ENCODE measurements at places on chromosomes 16 and 17. TPM values are rescaled to one million over a fixed set of nuclear protein-coding genes. Genes with fewer than 3 reads are reported as not detected.

- no peak for DNase-seq
Measured at GRCh38 chr16:88022076-88023042, 71.1 kb downstream of the BANP start.

Gene FAM83G
- total RNA-seq: 17.8 TPM

DNA sequence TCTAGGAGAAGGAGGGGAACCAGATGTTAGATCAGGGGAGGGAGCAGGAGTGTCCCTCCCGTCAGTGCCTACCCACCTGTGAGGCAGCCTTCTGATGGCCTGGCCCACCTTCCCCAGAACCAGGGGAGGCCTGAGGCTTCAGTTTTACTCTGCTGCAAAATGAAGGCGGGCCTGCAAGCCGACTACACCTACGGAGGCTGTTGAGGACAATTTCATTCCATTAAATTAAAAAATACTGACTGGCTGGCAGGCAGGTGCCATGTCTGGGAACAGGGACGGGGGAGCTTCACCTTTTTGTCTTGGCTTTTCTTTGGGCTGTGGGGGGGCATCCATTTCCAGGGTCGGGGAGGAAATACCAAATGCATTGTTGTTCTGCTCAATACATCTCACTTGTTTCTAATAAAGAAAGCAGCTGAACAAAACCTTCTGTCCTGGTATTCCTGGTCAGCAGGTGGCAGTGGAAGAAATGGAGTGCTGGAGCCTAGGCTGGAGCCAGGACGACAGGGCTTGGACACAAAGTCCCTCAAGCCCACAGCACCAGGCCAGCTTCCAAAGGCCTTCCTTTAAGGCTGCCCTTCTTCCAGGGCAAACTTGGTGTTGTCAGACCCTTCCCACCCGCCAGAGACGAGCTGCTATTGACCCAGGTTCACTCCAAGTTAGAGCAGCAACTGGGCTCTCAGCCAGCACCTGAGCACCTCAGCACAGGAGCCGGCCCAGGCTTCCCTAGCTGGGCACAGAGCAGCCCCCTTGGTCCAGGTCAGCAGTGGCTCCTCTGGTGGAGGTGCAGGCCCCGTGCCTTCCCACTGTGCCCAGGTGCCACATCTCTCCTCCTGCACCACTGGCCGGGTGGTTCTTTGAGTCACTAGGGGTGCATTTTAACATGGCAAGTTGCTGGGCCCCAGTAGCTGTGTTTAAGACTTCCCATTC is 23.5 kb downstream of the PLCD3 start:
- DNase-seq: no peak

Gene IRX6
- total RNA-seq: 12.8 TPM

- DNase-seq: no peak
Measured at GRCh38 chr16:63201851-63202250, 1165.6 kb upstream of the CDH8 start.

DNA sequence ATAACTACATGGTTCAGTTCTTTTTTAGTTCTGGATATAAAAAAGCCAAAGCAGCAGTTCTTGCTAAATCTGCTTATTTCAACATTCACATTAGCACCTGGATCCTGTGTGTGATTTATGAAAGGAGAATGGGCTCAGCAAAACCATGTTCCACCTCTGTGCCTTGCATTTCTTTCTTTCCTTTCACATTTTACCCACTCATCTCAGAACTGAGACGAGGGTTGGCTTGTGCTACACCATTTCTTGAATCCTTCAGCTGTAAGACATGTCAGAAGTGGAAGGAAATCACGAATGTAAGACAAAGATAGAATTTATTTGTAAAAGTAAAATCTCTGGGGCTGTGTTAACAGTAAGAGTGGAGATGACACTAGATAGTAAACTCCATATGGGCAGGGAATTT is 1.2 kb upstream of the UTP6 start:
- no peak for DNase-seq

Gene CDRT15L2
- not detected for total RNA-seq

DNA sequence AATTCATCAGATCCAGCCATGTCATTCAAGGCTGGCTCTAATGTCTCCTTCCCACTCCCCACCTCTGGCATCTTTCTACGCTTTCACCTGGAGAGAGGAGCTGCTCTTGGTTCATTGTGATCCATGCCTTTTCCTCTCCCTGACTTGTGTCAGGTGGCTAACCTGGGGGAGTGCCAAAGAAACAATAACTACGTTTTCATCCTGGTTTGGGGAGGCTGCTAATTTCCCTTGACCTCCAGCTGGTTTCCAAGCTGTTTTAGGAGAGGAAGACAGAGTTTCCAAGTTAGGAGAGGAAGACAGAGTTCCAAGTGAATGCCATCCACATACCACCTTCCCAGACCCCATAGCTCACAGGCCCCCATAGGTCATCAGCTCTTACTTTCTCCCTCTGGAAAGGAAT is 40.0 kb upstream of the HLF start:
- DNase-seq: no peak

GRCh38 chr16:59878999-59879398 is 1144.9 kb upstream of the GOT2 start:
- no peak for DNase-seq

GRCh38 chr17:5210091-5210490 is 18.4 kb upstream of the ZNF594 start:
- DNase-seq: no peak

DNA sequence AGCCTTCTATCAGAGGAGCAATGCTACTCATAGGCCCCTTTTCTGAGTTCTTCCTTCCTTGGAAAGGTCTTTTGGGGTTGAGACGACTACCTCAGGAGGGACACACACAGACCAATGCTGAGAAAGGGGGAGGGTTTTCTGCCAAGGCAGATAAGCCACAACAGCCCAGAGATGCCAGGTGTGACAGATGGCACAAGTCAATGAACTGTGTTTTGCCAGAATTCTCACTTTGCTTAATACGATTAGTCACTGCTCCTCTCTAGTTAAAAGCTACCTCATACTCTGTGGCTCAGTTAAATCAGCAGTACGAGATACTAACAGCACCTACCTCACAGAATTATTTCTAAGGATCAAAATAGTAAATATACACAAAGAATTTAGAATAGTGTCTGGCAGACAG is 8.0 kb downstream of the BRD7 start:
- DNase-seq: no peak

DNA sequence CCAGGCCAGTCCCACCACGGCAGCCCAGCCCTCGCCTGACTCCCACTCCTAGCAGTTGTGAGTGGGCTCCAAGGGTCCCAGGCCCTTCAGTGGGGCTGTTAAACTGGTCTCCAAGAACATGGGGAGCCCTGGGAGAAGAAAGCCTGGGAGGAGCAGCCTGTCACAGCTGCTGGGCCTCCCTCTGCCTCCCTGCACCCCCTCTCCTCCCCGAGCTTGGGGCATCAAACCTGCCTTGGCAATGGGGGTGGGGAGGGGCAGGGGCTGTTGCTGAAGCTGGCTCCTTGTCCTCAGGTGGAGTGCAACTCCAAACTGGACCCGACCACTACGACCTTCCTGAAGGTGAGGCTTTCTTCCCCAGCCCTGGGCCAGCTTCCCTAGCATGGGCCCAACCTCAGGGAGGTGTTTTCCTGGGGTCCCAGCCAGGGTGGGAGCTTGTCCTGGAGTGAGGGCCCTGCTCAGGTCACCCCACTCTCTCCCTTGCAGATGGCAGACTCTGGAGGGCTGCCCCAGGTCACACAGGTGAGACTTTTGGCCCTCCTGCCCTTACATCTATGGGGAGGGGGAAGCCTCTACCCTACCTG is 6.6 kb upstream of the SETD6 start:
- DNase-seq: no peak

DNA sequence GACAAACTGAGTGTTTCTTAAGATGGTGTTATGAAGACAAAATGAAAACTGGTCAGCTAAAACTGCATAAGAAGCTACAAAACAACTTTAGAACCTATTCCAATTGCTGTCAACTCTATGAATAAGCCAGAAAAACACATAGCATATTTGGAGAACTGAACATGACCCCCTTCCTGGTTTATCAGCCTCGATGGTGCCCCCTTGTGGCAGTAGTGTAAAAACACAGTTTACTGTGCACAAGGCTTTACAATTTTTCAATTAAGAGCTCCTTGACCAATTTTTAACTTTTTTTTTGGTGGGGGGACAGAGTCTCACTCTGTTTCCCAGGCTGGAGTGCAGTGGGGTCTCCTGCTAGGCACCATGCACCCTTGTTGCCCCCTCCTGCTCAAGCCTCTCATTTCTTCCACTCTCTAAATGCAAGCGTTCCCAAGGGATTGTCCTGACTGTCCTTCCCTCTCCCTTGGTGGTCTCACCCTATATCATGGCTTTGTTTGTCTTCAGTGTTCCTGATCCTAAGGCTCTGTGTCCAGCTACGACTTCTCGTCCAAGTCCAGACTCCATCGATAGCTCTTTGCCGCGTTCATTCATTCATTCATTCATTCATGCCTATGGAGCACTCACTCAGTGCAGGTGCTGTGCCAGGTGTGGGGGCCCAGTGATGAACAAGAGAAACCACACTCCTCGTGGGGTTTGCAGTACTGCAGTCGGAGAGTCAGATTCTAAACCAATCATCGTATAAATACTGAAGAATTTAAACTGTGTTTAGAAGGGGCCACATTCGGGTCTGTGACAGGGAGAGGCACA is 7.5 kb downstream of the EIF1 start:
- DNase-seq: no peak

DNA sequence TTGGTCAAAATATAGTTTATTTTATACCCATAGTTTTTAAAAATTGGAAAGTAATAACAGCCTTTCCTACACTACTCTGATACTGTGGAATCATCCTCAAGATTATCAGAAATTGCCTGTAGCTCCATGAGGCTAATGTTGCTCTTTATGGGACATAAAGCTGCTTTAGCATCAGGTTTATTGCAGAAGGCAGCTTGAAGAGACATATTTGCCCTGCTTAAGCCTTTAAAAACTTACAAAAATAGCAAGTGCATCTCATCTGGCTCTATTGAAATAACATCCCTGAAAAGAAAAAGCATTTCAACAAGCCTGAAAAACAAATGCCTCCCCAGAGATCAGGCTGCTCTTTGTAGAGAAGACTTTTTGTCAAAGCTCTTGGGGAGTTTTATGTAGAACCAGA is 142.9 kb upstream of the MON1B start:
- DNase-seq: no peak

Gene NACA2
- not detected for total RNA-seq

DNA sequence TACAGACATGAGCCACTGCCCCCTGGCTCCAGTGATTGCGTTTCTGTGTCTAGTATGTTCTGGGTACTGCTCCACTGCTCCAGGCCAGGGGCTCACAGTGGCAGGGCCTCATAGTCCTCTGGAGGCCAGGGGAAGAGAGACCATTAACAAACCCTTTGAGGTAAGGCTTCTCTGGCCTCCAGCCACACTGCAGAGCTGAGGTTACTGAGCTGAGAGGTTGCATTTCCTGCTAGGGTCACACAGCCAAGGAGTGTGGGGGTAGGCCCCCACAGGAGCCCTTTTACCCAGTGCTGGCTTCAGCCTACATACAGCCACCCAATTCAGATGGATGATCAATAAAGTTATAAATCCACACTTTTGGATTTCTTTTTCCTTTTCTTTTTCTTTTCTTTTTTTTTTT is 50.4 kb upstream of the DLX4 start:
- no peak for DNase-seq

DNA sequence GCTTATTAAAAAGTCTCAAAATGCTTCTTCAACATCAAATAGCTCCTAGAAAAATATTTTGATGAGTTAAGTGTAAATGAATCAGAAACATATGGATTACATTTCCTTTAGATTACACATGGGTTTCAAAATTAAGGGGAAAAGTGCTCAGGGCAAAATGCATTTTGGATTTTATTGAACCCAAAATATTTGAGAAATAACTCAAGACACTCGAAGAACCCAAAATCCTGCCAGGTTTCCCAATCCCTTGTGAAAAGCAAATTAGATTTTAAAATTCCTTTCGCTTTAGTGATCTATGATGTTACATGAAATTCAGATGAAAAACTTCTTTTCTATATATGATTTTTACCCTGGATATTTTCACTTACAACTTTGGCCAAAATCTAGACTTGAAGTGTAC is 847.4 kb upstream of the SOX9 start:
- DNase-seq: no peak

DNA sequence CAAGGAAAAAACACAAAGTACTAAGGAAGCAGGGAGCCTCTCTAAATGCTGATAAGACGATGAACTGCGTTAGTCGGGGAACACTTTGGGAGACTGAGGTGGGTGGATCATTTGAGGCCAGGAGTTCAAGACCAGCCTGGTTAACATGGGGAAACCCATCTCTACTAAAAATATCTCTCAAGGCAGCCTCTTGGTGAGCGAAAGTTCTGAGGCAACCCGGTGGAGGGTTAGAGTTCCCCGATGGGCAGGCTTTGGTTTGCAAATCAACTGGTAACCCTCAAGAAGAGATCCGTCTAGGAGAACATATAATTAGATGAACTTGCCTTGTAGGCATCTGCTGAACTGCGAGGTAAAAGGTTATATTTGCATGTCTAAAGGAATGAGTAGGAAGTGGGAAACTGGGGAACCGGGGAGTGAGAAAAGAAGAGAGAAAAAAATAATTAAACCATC is 44.6 kb downstream of the WSB1 start:
- no peak for DNase-seq

Gene ANKS4B
- total RNA-seq: not detected

Gene GSG1L
- not detected for total RNA-seq

GRCh38 chr17:82305727-82306300 is 11.6 kb downstream of the CD7 start:
- DNase-seq: no peak

DNA sequence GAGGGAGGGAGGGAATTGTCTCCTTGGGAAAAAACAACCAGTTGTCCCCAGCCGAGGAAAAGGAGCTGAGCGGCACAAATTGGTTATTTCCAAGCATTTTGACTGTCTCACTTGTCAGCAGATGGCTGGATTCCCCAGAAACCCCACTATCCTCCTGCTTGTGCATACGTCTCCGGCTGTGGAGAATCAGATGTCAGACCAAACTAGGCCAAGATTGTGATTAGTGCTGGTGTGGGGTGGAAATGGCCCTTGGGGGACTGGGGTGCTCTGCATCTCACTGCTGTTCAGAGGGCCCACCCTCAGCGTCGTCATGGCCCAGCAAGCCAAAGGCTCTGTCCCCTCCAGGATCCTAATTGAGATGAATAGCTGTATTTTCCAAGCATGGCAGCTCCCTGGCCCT is 131.7 kb upstream of the HSBP1 start:
- DNase-seq: no peak

GRCh38 chr17:226108-227077 is 44.9 kb upstream of the DOC2B start:
- DNase-seq: no peak

GRCh38 chr17:43935204-43935925 is 6.9 kb downstream of the PPY start:
- no peak for DNase-seq

Gene ARHGDIG
- not detected for total RNA-seq

DNA sequence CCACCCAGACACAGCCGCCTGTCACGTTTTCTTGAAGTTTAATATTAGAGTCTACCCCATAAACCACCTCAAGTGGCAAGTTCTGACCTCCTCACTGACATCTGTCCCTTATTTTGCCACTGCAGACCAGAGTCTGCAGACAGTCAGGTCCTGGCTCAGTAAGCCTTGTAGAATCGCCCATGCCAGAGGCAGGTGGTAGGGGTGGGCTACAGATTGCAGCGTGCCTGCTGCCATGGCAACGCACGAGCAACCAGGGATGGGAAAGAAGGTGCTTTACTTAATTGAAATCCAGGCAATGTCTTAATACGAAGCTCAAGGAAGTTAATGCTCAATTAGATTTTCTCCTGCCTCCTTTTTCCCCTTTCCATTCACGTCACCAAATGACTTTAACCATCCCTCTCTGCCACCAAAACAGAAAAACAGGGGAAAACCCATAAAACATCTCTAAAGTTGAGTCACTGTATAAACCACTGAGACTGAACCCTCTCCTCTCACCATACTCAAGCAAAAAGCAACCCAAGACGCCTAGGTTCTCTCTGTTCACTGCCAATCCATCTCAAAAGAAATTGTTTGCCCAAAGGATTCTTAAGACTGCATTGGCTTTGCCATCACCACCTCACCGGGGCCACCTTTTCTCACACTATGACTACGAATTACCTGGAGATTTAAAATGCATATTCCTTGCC is 228.8 kb downstream of the SLC39A11 start:
- no peak for DNase-seq

All from omental fat pad (tissue), 4 donors.